NCI-H2081 treated with DMSO at 0.1 percent for 48 hours (cell line): ENCODE measurements at places on chromosomes 12 and 14.

- DNase-seq, result no peak
Measured at GRCh38 chr12:111330800-111331752, 37.8 kb downstream of the PHETA1 start.

DNA sequence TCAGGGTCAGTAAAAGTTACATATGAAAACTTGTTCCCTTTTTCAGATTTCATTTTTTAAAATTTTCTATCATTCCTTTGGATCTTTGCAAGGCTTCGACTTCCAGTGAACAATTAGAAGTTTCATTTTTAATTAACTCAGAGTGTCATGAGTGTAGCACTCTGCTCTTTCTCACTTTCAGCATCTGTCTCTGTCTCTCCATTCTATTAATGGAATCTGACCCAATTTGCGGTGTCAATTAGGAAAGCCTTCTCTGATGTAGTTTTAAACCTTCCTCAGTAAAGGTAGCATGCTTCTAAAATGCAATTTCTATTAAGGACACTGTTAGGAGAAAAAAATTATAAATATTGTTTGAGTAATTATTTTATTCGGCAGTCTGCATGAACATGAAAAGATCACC lies 68.3 kb downstream of the SLC38A1 start:
- no peak for DNase-seq

DNA sequence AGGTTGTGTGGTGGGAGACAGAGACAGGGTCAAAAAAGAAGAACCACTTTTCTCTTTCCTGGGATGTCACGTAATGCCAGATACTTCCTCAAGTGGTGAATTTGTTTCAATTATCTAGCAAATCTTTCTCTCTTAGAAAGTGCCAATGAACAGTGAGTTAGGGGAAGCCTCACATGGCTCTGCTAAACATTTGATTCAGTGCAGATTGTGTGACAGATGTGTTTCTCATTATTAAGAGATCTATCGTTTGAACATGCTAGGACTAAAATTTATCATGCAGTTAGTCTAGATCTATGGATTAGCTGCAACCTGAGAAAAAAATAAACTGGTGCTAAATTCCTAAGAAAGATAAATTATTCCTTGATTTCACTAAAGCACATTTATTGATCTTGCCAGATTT lies 247.8 kb downstream of the MDGA2 start:
- DNase-seq, result no peak

- DNase-seq, result no peak
Measured at GRCh38 chr12:118581371-118581770, 205.0 kb downstream of the SUDS3 start.

- no peak for DNase-seq
Measured at GRCh38 chr12:20211981-20212421, 156.3 kb upstream of the PDE3A start.

DNA sequence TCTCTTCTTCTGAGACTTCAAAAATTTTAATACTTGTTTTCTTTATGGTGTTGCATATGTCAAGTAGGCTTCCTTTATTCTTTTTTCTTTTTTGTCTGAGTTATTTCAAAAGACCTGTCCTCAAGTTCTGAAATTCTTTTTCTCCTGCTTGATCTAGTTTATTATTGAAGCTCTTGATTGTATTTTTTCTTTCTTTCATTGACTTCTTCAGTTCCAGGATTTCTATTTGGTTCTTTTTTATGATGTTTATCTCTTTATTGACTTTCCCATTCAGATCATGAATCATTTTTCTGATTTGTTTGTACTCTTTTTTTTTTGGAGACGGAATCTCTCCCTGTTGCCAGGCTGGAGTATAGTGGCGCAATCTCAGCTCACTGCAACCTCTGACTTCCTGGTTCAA lies 34.1 kb downstream of the IFT43 start:
- no peak for DNase-seq

DNA sequence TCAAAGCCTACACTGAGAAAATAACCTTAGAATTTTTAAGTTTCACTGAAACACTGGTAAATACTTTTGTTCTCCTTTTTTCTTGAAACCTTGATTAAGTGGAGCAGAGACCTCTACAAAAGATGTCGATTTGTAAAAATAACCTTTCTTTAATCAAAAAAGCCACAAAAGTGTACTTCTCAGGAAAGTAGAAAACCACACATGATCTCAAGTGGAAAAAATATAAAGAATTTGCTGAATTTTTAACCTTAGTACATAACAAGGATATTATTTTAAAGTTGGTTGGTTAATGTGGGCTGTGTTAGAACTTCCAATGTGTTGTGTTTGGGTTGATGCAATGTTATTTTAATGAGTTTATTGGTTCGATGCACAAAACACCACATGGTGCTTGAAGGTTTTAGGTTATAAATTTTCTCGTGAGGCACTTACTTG lies 8.6 kb downstream of the LGR5 start:
- DNase-seq, result no peak

DNA sequence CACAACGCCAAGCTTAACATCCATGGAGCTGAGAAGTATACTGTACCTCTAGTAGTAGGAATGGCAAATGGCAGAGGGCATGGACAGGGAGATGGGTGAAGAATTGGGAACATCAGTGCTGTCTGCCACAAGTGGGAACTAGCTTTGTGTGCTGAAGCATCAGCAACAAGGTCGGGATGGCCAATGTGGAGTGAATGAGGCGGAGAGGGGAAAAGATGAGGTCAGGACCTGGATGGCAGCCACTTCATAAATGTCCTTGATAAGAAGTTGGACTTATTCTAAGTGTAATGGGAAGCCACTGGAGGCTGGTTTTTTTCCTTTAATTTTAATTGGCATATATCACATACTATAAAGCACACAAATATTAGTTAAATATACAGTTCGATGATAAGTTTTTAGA lies 21.9 kb upstream of the CLMN start:
- DNase-seq, result no peak

GRCh38 chr14:104464907-104465306 lies 114.7 kb upstream of the C14orf180 start:
- no peak for DNase-seq

DNA sequence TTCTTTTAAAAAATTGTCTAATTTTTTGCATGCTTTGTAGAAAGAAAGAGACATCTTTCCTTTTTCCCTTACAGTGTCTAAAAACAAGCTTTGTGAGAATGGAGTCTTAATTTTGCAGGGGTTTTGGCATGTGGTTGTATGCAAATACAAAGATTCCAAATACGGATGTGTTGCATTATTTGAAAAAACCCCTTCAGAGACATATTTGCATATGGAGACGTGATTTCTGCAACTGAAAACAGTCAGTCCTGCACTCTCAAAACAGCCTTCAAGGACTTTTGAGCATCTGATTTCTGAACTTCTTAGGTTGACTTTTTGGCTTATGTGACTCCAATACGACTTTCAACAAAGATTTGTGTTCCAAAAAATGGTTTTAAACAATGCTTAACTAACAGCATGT lies 7.8 kb downstream of the IRAK3 start:
- no peak for DNase-seq

- no peak for DNase-seq
Measured at GRCh38 chr14:73209953-73210352, 27.4 kb upstream of the PAPLN start.

DNA sequence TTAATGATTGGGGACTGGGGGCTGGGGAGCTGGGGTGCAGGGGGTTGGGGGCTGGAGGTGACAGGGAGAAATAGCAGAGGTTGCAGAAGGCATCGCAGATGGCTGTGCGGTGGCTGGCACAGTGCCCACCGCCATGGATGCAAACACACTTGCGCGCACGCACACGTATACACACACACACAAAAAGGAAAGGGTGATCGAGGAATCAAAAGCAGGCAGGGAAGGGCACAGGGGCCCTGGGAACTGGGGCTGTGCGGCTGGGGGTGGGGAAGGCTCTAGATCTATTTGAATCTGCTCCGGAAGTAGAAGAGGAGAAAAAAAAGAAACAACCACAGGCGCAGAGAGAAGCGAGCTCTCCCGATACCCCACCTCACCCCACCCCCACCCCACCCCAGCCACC lies 39.4 kb downstream of the ZFHX2 start:
- DNase-seq, result no peak

GRCh38 chr14:103214461-103214958 lies 91.2 kb downstream of the TNFAIP2 start:
- no peak for DNase-seq

- peak; percentile 39 for DNase-seq
Measured at GRCh38 chr12:3777206-3777809, 24.4 kb upstream of the CRACR2A start.

- DNase-seq, result no peak
Measured at GRCh38 chr14:75223664-75224154, 47.3 kb upstream of the TMED10 start.

DNA sequence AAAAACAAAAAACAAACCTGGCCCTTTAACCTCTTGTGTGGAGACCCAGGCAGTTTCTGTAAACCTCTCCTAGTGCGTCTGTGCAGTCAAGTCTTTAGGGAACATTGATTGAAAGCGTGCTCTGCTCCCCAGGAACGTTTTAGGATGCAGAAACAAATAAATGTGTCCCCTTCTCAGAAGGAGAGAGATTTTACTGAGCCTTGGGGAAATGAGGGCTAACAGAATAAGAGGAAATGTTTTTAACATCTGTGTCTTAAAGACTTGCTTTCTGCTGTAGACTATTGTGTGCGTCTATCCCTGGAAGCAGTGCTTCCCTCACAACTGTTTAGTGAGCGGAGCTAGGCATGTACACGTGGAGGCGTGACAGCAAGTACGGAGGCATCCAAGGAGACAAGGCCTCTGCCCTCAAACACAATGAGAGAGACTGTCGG lies 54.3 kb downstream of the TECPR2 start:
- DNase-seq, result no peak

DNA sequence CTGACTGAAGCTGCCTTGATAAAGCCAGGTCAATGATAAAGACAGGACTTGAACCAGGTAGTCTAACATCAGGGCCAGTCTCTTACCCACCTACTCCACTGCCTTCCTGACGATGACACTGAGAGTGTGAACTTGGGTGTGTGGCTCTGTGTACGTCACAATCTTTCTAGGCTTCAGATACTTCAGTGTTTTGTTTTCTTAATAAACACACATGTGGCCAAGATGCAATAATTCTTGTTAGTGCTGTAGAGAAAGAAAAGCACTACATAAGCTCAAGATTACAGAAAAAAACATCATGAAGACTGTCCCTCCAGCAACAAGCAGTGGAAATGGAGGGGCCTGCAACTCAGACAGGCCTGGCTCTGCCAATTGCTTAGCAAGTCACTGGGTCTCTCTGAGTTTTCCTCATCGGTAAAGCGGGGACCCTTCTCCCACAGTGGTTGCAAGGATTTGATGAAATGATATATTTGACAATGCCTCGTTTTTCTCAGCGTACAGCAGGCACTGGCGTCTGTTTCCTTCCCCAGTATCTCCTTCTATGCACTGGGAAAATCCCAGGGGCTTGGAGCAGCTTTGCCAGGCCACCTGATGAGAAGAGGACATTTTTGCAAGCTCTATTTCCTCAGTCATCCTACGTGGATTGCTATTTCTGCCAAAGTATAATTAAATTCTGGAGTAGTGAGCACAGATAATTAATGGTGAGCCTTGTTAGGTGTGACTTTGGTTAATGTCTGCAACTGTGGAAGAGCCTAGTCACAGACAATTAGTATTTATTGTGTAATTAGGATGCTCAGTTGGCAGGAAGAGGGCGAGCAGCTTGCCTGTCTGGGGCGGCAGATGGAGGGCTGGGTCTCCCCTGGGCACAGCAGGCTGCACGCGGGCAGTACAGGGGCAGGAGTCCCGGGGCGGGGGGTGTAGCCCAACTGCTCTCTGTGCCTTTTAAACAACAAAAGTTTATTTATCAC lies 55.8 kb upstream of the CHGA start:
- DNase-seq, result peak; percentile 94

- no peak for DNase-seq
Measured at GRCh38 chr12:53872367-53872766, 66.3 kb upstream of the HOXC13 start.
